ENCODE measurements at places on chromosomes 13 and 19.

GRCh38 chr13:45584816-45585215 lies 30.7 kb downstream of the ERICH6B start:
- DNase-seq, result no peak

DNA sequence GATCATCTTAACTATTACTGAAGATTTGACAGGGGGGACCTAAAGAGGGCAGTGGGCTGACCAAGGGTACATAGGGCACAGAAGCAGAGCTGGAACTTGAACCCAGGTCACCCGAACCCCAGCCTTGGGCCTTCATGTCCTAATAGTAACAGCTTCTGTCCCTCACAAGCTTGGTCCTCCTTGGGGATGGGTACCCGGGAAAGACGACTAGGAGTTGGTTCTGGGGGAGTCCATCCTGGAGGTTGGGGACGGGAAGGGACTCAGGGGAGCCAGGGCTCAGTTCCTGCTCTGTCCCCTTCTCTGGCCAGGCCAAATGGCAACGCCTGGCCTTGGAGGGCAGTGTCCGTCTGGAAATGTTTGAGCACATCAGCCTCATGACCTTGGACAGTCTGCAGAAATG lies 39.6 kb upstream of the CYP4F8 start:
- no peak for DNase-seq

DNA sequence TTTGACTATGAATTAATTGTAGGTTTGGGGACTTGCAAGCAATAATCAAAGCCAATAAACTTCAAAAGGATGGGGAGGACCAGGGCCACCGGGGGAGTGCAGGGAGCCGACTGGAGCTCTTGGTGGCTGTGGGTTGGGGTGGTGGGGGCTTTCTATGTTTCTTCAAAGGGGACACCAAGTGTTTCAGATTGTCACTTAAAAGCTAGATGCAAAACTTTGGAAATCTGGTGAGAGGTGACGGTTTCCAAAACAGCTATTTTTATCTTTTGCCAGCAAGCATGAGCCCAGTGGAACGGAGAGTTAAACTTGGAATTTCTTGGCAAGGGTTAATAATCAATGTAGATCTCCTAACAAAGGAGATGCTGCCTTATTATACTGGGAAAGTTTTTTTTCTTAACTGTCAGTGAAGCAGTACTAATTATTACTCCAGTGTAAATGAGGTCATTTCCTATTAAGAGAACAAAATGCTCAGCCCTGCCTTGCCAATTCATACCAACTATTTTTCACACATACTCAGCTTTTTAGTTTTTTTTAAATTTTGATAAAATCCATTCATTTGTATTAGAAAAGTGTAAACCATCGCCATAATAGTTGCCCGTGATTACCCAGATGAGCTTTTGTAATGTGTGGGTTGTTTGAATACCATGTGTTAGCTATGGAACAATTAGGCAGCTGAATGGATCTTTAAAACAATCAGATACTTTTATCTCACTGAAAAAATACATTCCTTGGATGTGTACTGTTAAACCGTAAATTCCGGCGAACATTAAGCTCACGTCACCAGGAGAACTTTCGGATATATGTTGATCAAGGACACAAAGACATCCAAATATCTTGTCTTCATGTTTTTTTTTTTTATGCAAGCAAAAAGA lies 95.9 kb upstream of the ZNF536 start:
- no peak for DNase-seq

DNA sequence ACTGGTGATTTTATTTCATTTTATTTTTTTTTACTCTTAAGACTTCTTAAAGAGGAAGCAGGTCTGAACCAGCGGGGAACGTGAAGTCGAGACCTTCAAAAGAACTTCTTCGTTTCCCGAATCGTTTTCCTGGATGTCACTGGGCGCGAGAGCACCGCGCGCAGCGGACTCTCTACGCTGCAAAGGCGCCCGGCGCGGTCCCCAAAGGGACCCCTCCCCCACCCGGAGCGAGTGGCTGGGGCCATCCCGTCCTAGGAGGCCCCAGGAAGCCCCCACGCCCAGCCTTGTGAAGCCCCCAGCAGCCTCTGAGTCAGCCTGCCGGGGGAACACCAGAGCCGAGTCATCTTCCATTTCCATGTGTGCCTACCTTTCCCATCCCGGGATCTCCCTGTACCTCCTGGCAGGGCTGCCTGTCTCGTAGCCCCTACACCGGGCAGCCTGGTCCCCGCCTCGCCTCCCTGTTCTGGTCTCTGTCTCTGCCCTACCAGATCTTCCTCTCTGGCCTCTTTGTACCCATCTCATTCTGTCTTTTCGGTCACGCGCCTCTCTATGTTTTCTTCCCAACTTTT lies 608 bp downstream of the CD70 start:
- no peak for DNase-seq

GRCh38 chr19:38596057-38596981 lies 21.4 kb downstream of the MAP4K1 start:
- DNase-seq, result peak; percentile 9

DNA sequence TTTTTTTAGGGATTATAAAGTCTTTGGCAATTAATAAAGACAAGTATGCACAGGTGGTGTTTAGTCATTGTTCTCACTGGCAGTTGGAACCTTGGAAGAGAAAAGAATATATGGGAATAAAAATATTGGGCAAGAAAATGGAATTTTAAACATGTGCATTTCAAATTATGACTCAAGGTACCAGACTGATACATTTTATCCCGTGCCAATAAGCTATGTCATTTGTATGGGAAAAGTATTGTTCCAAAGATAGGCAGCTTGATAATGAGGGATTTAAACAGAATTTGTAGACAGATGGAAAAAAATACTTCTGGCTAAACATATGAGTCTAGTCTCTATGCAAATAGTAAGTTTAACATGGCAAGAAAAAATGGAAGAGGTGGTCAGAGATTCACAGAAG lies 169.5 kb upstream of the UFM1 start:
- no peak for DNase-seq

GRCh38 chr19:19192078-19192882 lies at the start of the genes BORCS8 and RFXANK:
Gene BORCS8, minus strand, starts transcription at chr19:19192152. Its CDS starts 35 bp downstream, at chr19:19192117.
Gene RFXANK, plus strand, starts transcription at chr19:19192258. Its CDS starts 1,689 bp downstream, at chr19:19193947.
- peak; percentile 97 for DNase-seq

GRCh38 chr13:47610687-47611086 lies 390.4 kb downstream of the SUCLA2 start:
- DNase-seq, result no peak

- no peak for DNase-seq
These were observed 12.4 kb downstream of the ZNF444 start for GRCh38 chr19:56153507-56153906.

DNA sequence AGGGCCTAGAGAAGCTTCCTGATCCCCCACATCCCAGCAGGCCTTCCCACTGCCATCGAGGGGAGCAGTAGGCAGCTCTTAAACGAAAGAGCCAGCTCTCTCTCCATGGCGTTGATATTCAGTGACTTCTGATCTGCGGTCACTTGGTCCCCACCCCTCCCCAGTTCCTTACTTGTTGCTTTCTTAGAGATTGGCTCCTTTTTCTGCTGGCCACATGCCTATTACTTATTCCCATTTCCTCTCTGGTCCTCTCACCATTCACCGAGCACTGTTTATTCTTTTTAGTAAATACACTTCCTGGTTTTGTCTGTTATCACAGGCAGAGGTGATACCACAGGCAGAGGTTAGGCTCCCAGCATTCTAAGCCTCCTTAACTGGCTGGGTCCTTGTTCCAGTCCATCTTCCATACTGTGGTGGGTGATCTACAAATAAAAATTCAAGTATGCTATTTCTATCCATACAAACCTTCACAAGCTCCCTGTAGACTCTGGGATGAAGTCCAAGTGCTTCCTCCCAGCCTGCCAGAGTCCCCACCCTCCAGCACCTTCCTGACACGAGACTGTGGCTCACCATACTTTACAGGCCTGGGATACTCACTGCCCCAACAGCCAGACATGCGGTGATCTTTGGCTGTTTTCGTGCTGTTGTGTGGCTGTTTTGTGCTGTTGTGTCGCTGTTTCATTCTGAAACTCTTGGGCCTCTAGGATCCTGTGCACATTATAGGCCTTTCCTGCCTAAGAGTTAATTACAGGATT lies 315.9 kb downstream of the ATP8A2 start:
- DNase-seq, result no peak

- DNase-seq, result no peak
These were observed 357 bp upstream of the COG6 start for GRCh38 chr13:39655041-39655568.

DNA sequence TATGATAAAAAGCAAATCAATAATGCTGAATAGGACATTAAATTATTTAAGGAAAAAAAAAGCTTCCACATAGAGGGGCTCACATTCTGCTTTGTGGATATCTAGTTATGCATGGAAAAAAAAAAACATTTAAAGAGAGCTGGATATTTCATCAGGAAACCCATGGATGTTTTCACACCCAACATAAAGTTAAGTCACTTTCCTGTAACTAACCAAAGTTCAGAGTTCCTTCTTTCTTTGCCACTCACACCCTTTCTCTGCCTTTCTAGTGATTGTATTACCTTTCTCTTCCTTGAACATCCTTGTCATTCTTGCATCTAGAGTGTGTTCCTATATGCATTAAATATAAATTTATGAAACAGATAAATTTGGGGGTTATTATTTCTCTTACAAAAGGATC lies 47.2 kb downstream of the RFXAP start:
- no peak for DNase-seq

DNA sequence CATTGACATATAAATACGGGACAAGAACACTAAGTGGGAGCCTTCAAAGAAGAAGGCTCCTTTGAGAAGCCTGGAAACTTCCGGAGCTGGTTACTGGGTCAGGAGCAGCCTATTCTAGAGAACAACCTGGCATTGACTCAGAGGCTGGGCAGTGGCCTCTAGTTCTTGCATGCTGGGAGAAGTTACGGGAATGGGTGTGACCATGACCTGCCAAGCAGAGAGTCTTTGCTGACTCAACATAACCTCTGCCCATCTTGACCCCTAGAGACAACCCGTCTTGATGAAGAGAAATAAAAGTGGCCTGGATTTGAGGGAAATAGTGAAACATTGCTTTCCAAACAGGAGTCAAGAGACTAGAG lies 21.0 kb downstream of the STARD13 start:
- DNase-seq, result no peak

GRCh38 chr13:31891472-31891871 lies 140.1 kb upstream of the FRY start:
- DNase-seq, result no peak

GRCh38 chr19:48394331-48395169 lies 1.1 kb downstream of the GRIN2D start:
- no peak for DNase-seq

- no peak for DNase-seq
These were observed 96.2 kb downstream of the LHFPL6 start for GRCh38 chr13:39506559-39507390.

DNA sequence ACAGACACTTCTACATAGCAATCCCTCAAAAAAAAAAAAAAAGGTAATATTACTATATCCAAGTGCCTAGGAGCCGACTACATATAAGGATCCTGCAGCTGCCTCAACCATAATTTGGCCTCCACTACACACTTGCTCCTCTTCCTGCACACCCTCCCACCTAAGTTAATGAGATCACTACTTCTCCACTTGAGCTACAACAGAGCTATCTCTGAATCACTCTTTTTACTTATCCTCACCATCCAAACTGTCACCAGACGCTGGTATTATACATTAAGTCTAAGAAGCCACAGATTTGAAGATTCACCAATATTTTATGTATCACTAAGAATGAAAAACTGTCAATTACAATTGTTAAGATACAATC lies 8.3 kb downstream of the OBI1 start:
- DNase-seq, result no peak

GRCh38 chr13:45896285-45896684 lies 44.7 kb upstream of the SIAH3 start:
- no peak for DNase-seq
